ENCODE measurements at places on chromosomes 7 and 10.

GRCh38 chr10:61558188-61558587, 104.5 kb upstream of the CABCOCO1 start:
- DNase-seq, result no peak

DNA sequence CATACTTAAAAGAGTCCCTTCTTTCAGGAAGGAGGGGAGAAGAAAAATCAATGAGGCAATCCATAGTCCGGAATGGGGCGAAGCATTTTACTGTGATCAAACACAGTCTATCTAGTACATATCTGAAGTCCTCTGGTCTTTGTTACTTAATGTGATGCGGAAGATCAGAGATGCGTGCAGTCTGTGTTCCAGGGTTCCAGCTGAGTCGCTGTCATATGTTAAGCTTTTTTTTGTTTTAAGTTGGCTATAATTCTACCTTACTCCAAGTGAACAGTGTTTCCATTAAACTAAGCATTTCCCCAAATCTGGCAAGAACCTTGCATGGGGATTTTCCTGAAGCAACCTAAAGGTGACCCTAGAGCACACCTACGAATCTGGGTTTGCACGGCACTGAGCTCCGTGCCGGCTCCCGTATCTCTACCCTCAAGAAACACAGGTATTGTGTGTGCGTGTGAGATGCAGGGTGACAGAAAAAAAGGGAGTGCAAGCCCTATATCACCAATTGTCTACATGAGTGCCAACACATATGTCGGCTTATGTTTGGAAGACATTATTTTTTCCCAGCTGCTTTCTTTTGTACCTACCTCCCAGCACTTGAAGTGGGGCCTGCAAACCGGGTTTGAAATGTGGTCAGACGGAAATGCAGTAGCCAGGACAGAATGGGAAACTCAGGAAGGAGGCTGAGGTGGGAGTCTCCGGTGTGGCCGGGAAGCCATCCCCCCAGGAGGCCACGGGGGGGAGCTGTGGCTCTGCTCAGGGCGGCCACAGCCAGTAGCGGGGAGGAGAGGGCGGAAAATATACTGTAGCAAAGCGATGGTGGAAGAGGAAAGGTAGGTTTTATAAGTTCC, 435.8 kb upstream of the MGMT start:
- no peak for DNase-seq

DNA sequence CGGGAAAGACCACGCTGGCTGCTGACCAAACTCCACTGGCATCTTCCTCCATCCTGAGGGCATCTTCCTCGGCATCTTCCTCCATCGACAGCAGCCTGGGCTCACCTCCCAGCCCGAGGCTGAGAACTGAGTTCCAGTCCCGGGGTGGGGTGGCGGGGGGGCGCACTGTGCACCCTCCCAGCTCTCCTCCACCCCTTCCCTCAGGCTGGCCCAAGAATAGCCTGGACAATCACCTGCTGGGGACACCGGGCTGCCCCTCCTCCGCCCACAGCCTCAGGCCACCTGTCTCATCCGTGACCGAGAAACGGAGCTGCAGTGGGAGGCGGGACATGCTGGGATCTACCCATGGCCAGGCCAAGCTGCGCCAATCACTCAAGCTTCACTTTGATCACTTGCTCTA, 37.2 kb downstream of the DIP2C start:
- DNase-seq, result no peak

GRCh38 chr7:81195033-81195432, 276.2 kb upstream of the SEMA3C start:
- DNase-seq, result no peak

DNA sequence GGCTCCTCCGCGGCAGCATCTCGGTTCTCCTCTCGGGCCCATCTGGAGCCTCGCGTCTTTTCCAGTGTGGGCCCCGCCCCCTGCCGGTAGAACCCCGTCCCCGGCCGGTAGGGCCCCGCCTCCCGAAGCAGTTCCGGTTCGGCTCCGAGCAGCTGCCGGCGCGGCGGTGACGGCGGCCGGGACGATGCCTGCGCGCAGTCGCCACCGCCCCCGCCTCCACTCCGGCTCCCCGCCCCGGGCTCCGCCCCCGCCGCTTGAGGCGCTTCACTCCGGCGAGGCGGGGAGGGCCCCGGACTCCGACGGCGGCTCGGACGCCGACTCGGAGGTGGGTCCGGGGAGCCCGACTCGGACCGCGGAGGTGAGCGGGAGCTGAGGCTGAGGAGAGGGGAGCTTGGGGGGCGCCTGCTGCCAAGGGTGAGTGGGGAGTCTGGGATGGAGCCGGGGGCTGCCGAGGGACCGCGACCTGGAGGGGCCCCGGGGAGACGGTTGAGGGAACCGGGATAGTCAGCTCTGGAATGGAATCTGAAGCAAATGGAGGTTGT, at the start of gene SAMD8:
SAMD8 (plus strand) TSS at position 292 of the 542 bp plus-strand sequence. CDS start 38,873 bp downstream, outside the sequence.
- DNase-seq, result peak; percentile 99

GRCh38 chr7:114392686-114393085, 21.9 kb upstream of the FOXP2 start:
- no peak for DNase-seq

DNA sequence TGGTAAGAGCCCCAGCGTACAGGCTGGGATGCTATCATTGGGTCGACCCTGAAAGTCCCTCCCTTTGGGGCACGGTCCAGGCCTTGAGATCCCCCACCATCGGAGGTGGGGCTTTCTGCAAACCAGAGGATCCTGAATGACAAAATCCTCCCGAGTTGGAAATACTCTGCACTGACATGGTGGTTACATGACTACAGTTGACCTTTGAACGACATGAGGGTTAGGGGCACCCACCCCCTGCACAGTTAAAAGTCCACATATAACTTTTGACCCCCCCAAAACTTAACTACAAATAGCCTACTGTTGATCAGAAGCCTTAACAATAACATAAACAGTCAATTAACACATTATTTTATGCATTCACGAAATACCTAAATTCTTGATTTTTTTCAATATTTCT, 13.1 kb downstream of the HSPA12A start:
- no peak for DNase-seq

DNA sequence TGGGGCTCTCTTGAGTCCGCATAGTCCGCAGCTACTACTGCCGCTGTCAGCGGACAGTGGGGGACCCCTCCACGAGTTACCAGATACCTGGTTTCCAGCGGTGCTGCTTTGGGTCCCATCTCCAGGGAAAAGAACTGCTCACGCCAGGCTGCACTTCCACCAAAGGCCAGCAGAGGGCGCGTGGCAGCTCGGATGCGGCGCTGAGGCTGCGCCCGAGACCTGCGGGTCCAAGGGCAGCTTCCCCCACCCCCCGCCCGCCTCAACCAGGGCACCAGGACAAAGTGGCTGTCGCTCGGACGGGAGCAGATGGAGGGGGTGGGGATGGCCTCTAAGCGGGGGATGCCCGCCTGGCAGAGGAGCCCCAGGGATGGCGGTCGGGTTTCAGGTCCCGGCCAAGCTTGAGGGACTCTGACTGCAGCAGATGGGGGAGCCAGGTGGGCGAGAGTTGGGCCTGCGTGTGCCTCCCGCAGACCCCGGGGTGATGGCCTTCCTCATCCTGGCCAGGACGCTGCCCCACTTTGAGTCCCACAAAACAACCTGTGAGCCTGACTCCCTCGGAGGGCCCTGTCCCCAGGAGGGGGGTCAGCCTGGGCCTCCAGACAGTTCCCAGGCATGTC, 23.8 kb upstream of the ZNF735 start:
- peak; percentile 54 for DNase-seq

All from lower lobe of right lung (tissue), 2 donors.